NCI-H748 treated with DMSO at 0.1 percent for 48 hours (cell line): ENCODE measurements at places on chromosomes 3 and 15.

DNA sequence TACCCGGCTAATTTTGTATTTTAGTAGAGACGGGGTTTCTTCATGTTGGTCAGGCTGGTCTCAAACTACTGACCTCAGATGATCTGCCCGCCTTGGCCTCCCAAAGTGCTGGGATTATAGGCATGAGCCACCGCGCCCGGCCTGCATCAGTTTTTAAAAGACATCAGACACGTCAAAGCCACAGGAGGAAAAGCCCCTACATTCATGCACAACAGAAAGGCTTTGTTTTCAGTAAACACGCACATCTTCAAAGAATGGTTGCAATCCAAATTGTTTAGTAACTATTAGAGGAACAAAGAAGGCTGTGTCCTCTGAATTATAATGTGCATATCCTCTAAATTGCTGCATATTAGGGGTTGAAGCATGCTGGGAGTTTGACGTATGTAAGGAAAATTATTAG lies 53.3 kb downstream of the BTD start:
- DNase-seq = no peak

- DNase-seq = no peak
Observed at GRCh38 chr3:66572938-66573710, 72.3 kb upstream of the LRIG1 start.

GRCh38 chr3:152348436-152349177 lies 79.9 kb downstream of the MBNL1 start:
- DNase-seq = no peak

GRCh38 chr15:90214553-90215196 lies 13.5 kb downstream of the SEMA4B start:
- no peak for DNase-seq

DNA sequence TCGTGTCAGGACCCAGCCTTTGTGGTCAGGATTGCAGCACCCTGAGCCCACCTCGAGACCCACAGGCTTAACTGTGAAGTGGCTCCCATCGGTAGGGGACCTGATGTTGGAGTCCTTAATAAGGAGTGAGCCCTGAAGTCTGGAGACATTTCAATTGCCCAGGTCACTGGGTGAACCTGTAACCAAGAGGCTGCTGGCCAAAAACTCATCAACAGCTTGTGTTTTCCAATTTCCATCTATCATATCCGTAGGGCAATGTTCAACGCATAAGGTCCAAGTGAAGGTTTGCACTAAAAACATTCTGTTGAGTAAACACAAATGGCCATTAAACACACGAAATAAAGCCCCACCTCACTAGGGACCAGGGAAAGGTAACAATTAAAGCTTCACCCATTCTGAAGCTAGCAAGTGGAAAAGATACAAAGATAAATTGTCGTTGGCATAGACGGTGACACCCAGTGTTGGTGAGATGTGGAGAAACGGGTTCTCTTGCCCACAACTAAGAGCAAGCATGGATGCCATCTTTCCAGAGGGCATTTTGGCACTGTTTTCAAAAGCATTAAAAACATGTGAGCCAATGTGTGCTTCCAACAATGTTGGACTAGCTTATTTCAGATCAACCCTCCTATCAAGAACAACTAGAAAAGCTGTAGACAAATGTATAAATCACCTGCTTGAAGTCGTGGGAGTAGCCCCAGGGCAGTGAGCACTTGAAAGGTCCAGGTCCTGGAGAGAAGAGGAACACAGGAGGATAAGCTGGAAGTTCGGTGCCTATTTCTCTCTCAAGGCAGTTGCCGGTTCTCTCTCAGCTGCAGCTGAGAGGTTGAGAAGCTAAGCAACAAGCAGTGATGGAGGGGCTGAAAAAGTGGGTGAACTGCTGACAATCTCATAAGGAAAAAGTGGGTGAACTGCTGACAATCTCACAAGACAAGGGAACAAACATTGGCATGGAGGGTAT lies 56.3 kb upstream of the PCSK6 start:
- DNase-seq = no peak

GRCh38 chr3:42996633-42997075 lies 17.5 kb downstream of the GASK1A start:
- no peak for DNase-seq

- DNase-seq = peak; percentile 3
Observed at GRCh38 chr3:142987080-142987700, 14.2 kb upstream of the U2SURP start.

DNA sequence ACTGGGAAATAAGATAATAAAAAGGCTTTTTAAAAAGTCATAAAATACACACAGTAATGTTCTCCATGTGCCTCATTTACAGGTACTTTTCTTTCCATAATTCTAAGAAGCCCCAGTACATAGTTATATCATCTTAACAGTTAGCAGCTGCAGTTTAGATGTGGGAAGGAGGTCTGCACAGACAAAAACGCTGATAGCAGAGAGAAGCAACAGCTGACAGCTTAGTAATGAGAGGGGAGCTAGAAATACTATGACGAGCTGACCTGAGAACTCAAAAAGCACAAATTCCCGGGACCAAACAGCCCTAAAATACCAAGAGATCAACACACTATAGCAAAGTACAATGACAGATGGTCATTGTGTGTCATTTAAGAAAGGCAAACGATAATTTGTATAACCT lies 36.7 kb upstream of the ARHGEF3 start:
- DNase-seq = no peak

GRCh38 chr15:100911086-100911485 lies 8.1 kb upstream of the LRRK1 start:
- DNase-seq = no peak

- no peak for DNase-seq
Observed at GRCh38 chr3:58696093-58696492, 29.5 kb upstream of the FAM3D start.

DNA sequence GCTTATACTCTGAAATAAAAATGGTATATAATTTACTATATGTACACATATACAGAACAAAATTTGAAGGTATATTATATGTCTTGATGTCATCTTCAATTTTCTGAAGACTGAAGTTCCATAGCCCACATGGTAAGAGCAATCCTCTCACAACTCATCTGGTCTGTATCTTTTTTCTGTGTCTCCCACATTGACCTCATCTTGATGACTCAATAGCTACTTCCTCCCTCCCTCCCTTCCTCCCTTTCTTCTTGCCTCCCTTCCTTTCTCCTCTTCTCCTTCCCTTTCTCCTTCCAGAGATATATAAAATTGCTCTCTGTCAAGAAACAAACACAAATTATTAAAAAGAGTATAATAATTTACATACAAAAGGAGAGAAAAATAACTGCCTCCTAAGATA lies 268.5 kb downstream of the SQOR start:
- no peak for DNase-seq

DNA sequence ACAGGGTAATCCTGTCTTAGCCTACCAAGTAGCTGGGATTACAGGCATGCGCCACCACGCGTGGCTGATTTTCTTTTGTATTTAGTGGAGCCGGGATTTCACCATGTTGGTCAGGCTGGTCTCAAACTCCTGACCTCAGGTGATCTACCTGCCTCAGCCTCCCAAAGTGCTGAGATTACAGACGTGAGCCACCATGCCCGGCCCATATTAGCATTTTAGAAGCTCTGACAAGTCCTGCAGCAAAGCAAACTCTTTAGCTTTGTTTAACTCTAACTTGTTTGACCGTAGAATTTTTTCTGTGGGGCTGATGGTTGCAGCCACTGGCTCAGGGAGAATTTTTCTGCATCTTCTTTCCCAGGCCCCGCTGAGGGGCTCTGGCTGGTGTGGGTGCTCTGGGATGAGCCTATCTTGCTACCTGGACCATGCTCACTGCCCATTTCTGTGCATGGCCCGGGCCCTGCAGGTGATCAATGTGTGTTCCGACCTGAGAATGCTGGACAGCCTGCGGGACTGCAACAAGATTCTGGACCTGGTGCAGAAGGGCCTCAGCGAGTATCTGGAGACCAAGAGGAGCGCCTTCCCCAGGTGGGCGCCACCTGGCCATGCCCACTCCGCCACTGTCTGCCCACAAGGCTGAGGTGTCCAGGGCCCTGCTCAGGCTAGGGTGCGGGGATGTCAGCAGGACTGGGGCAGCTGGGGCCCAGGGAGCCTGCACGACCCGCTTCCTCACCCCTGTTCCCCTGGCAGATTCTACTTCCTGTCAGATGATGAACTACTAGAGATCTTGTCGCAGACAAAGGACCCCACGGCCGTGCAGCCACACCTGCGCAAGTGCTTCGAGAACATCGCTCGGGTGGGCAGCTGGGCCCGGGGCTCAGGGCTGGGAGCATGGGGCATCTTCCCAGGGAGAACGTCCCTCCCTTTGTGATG lies 41.3 kb downstream of the DNAH1 start:
- no peak for DNase-seq

DNA sequence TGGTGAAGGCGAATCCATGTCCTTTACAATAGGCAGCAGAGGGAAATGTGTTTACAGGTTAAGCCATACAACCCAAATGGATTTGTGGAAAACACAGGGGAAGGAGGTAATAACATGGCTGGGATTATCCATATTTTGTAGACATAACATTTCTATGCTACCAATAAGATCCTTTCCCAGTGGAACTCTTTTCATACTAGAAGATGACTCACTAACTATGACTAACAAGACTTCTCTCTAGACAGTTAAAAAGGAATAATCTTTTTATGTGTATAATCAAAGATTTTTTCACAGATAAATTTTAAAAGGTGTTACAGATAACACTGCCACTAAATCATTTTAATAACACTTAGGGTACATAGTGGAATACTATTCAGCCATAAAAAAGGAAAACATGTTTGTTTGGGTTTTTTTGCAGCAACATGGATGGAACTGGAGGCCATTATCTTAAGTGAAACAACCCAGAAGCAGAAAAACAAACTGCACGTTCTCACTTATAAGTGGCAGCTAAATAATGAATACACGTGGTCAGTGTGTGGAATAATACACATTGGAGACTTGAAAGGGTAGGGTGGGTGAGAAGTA lies 39.6 kb downstream of the VPS13C start:
- no peak for DNase-seq

DNA sequence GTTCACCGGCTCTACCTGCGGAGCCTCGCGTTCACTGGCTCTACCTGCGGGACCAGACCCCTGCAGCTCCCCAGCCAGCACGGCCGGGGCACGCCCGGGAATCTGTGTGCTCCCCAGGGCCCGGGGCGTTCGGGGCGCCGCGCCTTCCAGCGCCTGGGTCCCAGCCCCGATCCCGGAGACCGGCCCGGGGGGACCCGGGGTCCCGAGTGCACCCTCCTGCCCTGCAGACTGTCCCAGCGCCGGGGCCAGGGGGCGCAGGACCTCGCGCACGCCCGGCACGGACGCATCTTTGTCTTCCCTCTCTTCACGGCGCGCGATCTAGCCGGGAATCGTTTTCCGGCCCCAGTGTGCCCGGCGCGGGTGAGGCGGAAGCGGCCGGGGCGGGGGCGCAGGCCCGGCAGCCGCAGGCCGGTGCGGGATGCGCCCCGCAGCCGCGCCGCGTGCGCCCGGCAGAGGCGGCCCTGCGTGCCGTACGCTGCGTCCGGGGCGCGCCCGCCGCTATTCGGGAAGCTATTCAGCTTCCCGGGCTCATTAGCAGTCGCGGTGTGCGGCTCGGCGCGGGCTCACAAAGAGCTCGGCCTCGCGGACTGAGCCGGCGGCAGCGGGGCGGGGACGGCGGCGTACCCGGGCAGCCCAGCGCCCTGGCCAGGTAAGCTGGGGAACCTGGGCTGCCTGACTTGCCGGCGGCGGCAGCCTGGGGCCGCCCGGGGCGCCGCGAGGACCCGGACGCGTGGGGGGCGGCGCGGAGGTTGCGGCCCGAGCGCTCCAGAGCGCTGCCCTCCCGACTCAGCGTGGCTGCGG lies at the start of gene APBA2:
Gene APBA2, plus strand, starts transcription at position 345 of the 801 bp plus-strand sequence. CDS start 167,911 bp downstream, outside the sequence.
- DNase-seq = no peak

DNA sequence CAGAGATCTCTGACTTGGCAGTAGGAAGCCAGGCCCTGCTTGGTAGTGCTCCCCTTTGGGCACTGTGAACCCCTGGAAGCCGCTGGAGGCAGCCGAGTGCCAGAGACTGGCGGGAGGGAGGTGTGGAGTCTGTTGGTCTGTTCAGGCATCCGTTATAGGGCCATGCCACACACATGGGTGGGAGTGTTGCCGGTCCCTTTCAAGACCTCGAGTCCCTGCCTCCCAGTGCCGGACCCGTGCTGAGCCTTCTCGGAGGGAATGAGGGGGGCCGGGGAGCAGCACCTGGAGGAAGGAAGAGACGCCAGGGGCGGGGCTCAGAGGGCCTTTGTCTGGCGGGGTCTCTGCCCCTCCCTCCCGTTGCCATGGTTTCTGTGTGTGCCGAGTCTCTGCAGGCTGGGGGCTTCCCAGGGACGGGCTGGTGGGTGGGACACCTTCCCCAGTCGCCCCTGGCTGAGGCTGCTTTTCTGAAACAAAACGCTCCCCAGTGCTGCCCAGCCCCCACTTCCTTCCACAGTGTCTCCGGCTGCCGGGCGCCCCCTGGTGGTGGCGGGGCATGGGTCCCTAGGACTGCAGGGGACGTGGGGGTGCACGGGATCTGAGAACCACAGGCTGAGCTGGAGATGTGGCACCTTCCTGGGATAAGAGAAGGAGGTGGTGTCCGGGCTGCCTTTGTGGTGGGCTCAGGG lies 10.0 kb downstream of the GNAI2 start:
- DNase-seq = peak; percentile 34

DNA sequence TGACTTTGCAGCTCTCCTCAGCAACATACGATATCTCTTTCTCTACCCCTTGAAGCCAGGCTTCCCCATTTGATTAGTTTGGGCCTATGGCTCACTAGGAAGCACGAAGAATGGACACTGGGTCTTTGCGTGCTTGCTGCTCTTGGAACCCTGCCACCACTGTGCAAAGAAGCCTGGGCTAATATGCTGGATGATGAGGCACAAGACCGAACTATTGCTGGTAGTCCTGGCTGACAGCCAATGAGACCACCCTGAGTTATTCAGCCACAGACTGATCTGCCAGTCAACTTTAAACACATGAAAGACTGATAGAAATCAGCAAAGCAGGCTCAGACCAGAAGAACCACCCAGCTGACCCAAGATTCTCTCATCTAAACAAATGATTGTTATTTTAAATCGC lies 250.3 kb downstream of the CBLB start:
- no peak for DNase-seq

DNA sequence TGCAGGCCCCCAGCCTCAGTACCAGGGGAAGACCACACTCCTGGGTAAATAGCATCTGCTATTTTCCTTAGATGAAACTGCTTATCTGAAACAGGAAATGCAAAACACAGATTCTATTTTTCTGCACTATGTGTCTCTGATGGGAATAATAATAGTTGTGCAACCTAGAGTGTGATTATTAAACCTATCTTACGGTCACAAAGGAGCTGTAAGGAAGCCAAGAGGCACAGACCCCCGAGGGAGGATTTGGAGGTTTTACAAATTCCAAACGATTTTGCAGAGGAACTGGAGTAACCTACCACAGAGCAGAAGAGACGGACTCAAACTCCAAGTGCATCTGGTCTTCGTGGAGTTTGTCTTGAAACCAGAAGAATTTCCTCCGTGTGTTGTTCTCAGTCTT lies 14.1 kb upstream of the APOD start:
- no peak for DNase-seq

GRCh38 chr15:42734076-42734672 lies 2.8 kb downstream of the CDAN1 start:
- DNase-seq = no peak

DNA sequence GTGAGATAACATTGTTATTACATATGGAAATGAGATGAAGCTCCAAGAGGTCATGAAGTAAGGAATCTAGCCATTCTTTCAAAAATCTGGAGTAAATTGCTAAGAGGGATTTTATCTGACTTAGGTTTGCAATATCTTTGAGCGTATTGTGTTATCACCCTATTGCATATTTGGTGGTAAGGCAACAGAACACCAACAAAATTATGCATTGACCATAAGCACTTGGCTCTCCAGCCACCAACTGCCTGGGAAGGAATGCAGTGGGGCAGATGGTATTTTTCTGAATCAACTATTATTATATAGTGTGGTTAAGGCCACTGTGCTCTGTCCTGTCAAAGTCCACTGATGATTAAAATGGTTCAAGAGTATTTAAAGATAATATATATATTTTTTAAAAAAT lies 287.9 kb upstream of the SEMA6D start:
- no peak for DNase-seq
